Neural crest cell (in vitro differentiated cells): ENCODE measurements at places on chromosomes 1 and 21. TPM values are rescaled to one million over a fixed set of nuclear protein-coding genes. Genes with fewer than 3 reads are reported as not detected.

DNA sequence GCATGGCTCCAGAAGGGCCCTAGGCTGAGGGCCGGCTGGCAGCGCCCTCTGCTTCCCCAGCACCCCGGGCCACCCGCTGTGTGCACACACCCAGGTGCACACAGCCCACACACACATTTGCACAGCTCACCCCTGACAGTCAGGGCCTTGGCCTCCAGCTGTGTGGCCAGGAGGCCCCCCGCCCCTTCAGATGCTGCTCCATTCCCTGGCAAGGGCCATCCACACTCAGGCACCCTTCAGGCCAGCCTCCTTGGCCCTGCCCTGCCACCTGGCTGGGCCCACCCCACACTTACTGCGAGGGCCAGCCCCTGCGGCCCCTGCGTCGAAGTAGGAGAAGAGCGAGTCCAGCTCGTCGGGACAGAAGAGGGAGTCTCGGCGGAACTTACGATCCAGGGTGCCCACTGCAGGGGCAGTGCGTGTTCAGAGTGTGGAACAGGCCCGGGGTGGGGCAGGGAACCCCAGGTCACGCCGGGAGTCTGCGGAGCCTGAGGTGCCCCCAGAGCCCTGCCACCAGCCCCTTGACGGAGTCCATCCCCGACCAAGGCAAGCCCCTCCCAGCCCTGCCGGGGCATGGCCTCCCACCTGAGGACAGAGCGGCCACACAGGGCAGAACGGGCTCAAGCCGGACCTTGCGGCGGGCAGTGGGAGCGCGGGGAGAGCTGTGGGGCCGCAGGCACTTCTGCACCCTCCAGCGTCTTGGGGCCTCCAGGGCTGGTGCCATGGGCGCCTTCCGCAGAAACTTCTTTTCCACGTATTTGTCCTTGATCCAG is 12.4 kb downstream of the ACAP3 start:
- DNase-seq: no peak

DNA sequence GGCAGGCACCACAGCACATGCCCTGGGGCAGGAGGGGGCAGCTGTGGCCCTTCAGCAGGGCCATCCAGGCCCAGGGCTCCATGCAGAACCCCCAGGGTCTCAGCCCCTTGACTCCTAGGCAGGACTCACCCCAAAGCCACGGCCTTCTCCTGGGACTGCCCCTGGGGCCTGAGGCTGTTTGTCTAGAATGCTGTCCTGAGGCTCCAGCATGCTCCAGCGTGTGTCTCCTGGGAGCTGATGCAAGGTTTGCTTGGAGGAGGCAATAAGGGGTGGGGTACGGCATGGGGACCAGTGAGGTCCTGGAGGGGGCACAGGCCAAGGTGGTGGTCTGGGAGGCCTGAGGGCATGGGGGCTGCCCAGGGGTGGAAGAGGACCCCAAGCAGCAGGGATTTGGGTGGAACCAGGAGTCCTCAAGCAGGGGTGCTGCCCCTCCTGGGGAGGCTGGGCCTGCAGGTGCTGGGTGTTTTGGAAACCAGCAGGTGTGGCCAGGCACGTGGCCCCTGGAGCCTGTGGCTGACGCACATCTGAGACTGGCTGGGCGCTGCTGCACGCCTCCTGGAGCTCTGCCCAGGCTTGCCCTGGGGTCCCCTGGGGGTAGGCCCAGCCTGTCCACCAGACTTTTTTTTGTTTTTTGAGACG is 7.8 kb upstream of the CALML6 start:
- DNase-seq: no peak

- no peak for DNase-seq
Measured at GRCh38 chr1:57819893-57820292, 396.0 kb upstream of the DAB1 start.

Gene RIIAD1
- 0.14 TPM in 1 of 2 replicates, not detected in the other for total RNA-seq
